Activated T-helper 1 cell treated with anti-CD3 and anti-CD28 coated beads, Interleukin-12 subunit alpha, Interleukin-12 subunit beta, Interleukin-2, Interleukin-4 antibody, amounts not matched to agents 30 ng/mL and 10 ng/mL and 1 ng/mL, durations not matched to agents 14 hours and 24 hours and 36 hours (primary cell): ENCODE measurements at places on chromosomes 7 and 10. TPM values are rescaled to one million over a fixed set of nuclear protein-coding genes. Genes with fewer than 3 reads are reported as not detected.
A peak's percentile ranks its signal among the peaks of the same experiment; 100 is the strongest.

DNA sequence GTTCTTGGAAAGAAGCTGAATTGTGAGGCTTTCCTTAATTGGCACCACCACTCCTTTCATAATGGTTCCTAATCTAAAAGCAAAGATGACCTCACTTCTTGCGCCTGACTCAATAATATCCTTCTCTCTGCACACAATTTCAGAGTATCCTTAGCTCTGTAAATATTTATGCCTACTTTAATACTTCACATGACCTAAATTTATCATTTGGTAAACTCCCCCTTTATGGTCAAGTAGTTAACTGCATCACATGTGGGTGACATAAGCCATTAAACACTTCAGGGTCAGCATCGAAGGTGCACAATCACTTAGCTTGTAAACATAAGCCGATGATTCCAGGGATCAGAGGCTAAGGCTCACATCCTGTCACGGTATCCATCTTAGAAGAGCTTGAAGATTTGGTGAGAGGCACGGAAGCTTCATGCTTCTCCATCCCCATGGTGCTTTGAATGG lies 7.3 kb upstream of the RHOBTB1 start:
- H3K27me3 ChIP-seq: peaks cover 37% of the 10 kb centered on the region
- H3K4me3 ChIP-seq: no peak overlapping the region
- DNase-seq: no peak
- no peak overlapping the region for H3K27ac ChIP-seq
- peaks cover 11% of the 10 kb centered on the region for H3K4me1 ChIP-seq

The VSIR gene
- total RNA-seq: 114 and 115 TPM in 2 replicates

DNA sequence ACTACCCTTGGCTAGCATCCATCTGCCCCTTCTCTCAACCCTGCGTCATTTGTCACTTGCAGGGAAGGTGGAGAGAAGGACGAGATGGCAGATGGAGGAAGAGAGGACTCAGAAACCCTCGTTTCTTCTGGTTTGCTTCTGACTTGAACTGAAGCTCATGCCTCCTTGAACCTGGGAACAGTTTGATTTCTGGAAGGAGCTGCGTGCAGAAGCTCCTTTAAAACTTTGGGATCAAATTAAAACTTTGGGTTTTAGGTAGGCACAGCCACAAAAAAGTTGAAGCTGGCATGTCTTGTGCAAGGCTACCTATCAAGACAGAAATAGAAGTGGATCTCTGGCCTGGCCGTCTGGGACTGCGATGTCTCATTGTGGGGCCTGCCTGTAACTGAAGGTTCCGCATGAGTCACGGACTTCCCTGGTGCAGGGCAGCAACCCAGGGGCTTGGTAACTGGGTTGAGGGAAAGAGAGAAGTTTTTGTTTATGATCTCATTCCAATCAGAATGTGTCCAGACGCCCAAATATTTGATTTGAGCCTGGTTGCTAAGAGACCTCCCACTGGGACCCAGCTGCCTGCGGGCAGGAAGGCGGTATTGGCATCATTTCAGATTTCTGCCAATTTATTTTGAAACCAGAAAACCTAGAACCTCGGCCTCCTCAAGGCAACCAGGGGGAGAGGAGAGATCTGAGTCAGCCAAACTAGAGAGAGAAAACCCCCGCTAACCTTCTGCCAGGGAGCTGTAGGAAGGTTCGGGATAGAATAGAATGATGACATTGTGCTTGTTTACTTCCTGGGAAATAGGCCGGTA lies 15.8 kb upstream of the CAMK1D start:
- peaks cover 9% of the 10 kb centered on the region for H3K27me3 ChIP-seq
- no peak overlapping the region for H3K27ac ChIP-seq
- DNase-seq: no peak
- no peaks in the 10 kb centered on the region for H3K36me3 ChIP-seq

DNA sequence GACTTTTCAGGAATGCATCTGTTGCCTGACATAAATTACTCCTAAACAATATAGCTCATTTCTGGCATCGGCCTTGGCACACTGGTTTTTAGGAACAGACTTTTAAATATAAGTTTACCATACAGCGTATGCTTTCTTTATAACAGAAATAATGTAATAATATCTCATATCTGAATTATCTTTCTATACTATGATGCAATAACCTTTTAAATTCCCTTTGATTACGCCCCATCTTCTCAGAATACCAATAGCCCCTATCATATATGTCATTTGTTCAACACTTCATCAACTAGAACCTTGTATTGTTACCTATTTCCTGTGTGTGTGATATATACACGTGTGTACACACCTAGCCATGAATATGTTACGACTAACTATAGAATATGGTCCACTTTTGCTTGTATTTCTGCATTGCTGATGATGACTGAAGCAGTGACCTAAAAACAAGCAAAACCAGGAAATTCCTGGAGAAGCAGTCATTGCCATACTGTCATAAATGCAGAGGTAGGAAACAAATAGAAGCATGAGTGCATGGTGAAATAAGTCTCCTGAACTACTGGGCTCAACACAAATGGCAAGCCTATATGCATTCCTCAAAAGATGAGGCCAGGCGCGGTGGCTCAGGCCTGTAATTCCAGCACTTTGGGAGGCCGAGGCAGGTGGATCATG lies 618.4 kb upstream of the NRP1 start:
- peaks cover 2% of the 10 kb centered on the region for H3K27me3 ChIP-seq
- no peak for DNase-seq
- H3K4me3 ChIP-seq: no peak overlapping the region
- no peaks in the 10 kb centered on the region for H3K36me3 ChIP-seq
- H3K4me1 ChIP-seq: no peaks in the 10 kb centered on the region
- H3K27ac ChIP-seq: no peak overlapping the region

GRCh38 chr10:8301333-8301732 lies 246.8 kb downstream of the GATA3 start:
- H3K4me1 ChIP-seq: no peaks in the 10 kb centered on the region
- no peaks in the 10 kb centered on the region for H3K36me3 ChIP-seq
- peaks cover 38% of the 10 kb centered on the region for H3K27me3 ChIP-seq
- DNase-seq: no peak

DNA sequence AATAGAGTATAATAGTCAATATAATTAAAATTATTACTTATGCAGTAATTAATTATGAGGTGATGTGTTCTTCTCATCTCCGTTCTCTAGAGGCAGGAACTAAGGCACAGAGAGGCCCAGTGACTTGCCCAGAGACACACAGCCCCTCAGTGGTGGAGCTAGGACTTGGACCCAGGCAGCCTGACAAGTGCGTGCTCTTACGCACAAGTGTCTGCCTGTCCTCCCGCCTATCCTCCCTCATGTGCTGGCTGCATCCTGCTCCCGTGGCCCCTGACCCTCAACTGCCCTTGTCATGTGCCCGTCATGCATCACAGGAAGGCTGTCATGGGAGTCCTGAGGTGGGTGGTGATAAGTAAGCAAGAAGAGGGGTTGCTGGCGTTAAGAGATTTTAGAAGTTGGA lies 14.3 kb downstream of the IL2RA start:
- peak overlapping the region; percentile 69 for H3K27ac ChIP-seq
- H3K36me3 ChIP-seq: peaks cover 83% of the 10 kb centered on the region
- H3K27me3 ChIP-seq: no peaks in the 10 kb centered on the region

The BRAT1 gene
- total RNA-seq: 39.2 and 42.9 TPM in 2 replicates

The ASB4 gene
- not detected in 2 replicates for total RNA-seq

- H3K27me3 ChIP-seq: no peaks in the 10 kb centered on the region
- H3K36me3 ChIP-seq: no peaks in the 10 kb centered on the region
- no peak for DNase-seq
Measured at GRCh38 chr10:20944789-20945502, 47.8 kb upstream of the NEBL start.

DNA sequence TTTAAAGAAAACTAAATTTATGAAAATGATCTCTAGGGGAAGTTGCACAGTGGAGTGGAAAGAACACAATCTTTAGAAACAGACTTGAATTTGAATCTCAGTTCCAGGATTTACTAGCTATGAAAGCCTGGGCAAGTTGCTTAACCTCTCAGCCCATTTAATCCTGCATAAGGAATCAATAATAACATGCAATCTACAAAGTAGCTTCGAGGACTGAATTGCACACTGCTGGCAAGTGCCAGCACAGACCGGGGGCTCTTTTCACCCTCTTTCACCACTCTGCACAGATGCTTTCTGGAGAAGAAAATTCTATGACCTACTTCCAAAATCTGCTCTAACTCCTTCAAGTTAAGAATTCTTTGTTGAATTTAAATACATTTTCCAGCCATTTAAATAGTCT lies 63.4 kb upstream of the ANK3 start:
- peaks cover 9% of the 10 kb centered on the region for H3K36me3 ChIP-seq
- no peak for DNase-seq
- H3K4me3 ChIP-seq: no peak overlapping the region
- H3K27ac ChIP-seq: no peak overlapping the region
- no peaks in the 10 kb centered on the region for H3K27me3 ChIP-seq

The CXCL12 gene
- total RNA-seq: not detected in 2 replicates

- H3K27ac ChIP-seq: peak overlapping the region; percentile 45
- peaks cover 59% of the 10 kb centered on the region for H3K4me1 ChIP-seq
- H3K4me3 ChIP-seq: peak overlapping the region; percentile 89
- peaks cover 15% of the 10 kb centered on the region for H3K36me3 ChIP-seq
Measured at GRCh38 chr10:5447611-5448071, 35.3 kb downstream of the NET1 start.

DNA sequence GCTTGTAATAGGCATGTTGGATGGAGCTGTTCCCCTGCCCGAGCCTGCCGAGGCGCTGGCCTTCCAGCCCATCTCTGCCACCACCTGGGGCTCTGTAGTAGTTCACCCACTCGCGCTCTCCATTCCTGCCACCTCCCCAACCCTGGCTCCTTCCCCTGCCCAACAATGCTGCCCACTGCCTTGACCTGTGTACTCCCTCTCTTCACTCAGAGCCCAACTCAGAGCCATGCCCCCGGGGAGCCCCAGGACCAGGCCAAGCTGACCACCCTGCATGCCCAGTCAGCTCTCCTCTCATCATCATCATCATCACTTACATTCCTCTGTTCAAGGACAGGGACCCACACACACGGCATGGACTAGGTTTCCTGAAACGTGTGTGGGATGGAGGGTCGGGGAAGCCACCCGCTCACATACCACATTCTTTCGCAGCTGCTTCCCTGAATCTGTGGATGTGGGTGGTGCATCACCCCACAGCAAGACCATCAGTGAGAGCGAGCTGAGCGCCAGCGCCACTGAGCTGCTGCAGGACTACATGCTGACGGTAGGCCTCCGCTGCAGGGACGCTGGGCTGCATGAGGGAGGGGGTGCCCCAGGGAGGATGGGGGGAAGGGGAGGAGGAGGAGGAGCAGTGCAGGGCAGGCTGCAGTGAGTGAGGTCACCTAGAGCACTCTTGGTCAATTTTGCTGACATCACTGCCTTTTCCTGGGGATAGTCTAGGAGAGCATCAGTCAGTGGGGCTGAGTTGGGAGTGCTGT lies 15.6 kb downstream of the NACAD start:
- no peak overlapping the region for H3K4me3 ChIP-seq
- no peaks in the 10 kb centered on the region for H3K27me3 ChIP-seq
- H3K27ac ChIP-seq: peak overlapping the region; percentile 67
- H3K36me3 ChIP-seq: peaks cover 45% of the 10 kb centered on the region

DNA sequence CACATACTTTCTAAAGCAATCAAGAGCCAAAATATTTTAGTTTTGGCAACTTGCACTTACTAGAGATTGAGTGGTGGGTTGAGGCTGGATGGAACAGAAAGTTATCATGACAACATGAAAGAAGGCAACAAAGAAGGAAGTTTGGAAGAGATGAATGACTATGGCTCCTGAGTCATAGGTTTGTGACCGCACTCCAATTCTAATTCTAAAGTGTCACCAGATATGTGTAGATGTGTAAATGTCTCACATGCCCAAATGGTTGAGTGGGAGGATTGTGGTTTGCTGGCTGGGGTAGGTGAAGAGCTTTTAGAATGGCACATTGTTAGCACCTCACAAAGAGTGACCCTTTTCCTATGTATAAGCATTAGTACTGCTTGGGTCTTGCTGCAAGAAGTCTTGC lies 20.2 kb downstream of the TAS2R16 start:
- H3K4me1 ChIP-seq: no peaks in the 10 kb centered on the region
- H3K27me3 ChIP-seq: peaks cover 5% of the 10 kb centered on the region
- H3K27ac ChIP-seq: no peak overlapping the region
- DNase-seq: no peak
- no peak overlapping the region for H3K4me3 ChIP-seq

DNA sequence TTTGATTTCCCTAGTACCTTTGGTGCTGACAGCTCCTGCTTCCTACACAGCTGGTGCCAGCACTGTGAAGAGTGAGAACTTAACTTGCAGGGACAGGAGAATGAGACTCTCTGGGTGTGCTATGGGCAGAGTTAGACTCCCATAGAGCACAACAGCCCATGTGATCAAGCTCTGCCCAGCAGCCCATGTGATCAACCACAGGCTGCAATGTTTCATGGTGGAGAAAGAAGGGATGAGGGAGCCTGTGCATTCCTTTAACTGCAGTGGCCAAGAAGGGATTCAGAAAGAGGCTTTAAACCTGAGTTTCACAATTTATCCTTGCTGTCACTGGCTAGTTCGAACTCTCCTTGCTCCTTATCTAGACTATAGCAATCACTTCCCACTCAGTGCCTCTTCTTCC lies 10.0 kb upstream of the MEST start:
- H3K4me3 ChIP-seq: no peak overlapping the region
- peaks cover 22% of the 10 kb centered on the region for H3K27me3 ChIP-seq
- H3K36me3 ChIP-seq: no peaks in the 10 kb centered on the region
- peaks cover 17% of the 10 kb centered on the region for H3K4me1 ChIP-seq
- H3K27ac ChIP-seq: no peak overlapping the region
- DNase-seq: no peak

GRCh38 chr7:143322760-143323633 lies 7.1 kb downstream of the CLCN1 start:
- no peak for DNase-seq
- no peak overlapping the region for H3K27ac ChIP-seq
- H3K36me3 ChIP-seq: no peaks in the 10 kb centered on the region
- peaks cover 12% of the 10 kb centered on the region for H3K4me1 ChIP-seq
- no peak overlapping the region for H3K4me3 ChIP-seq
- H3K27me3 ChIP-seq: peaks cover 8% of the 10 kb centered on the region

- no peak overlapping the region for H3K4me3 ChIP-seq
- H3K27ac ChIP-seq: no peak overlapping the region
- H3K36me3 ChIP-seq: peaks cover 3% of the 10 kb centered on the region
- H3K27me3 ChIP-seq: no peaks in the 10 kb centered on the region
- DNase-seq: no peak
Measured at GRCh38 chr7:102810916-102811315, 62.1 kb downstream of the FAM185A start.
